ENCODE measurements at places on chromosomes 2 and 18.

GRCh38 chr2:64086347-64087082 is 57.7 kb downstream of the PELI1 start:
- no peak for DNase-seq

DNA sequence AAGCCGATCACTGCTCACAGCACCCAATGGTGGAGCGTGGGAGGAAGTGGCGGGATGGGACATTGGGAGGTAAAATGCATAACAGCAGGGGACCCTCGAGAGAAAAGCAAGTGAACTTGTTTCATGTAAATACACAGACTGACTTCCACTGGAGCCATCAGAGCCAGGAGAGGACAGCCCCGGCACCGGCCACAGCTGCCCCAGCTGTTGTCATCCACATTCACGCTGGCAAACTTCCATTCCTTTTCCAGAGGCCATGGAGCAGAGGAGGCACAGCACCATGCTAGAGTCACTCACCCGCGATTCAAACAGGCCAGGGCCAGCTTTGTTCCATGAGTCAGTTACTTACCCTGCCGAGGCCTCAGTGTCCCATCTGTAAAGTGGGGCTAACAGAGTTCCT is 610.9 kb upstream of the SALL3 start:
- no peak for DNase-seq

- peak; percentile 37 for DNase-seq
These were observed 3.8 kb downstream of the GBX2 start for GRCh38 chr2:236164201-236164924.

DNA sequence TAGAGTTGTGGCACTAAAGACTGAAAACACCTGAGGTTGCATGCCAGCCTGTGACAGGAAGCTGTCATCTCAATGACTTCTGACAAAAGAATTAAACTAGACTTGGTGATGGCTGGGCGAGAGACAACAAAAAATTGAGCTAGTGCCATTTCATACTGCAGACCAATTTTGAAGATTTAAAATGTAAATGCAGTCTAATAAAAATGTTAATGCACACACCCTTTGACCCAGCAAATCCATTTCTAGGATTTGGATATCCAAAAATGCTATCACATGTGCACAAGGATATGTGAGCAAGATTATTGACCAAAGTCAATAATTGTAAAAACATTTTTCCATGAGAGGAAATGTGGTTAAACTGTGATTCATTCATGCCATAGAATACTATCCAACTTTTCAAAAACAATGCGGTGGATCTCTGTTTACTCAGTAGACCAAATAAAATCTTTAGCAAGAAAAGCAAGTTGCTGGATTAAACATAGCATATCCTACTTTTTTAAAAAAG is 5.6 kb downstream of the FBXO36 start:
- DNase-seq: no peak

GRCh38 chr2:96869281-96869821 is 529 bp downstream of the SEMA4C start:
- DNase-seq: peak; percentile 87
